ENCODE measurements at places on chromosomes 5 and 9. TPM values are rescaled to one million over a fixed set of nuclear protein-coding genes. Genes with fewer than 3 reads are reported as not detected.

EPB41L4A gene
- total RNA-seq = 17.9 TPM

DOLK gene
- total RNA-seq = 14.4 TPM

DNA sequence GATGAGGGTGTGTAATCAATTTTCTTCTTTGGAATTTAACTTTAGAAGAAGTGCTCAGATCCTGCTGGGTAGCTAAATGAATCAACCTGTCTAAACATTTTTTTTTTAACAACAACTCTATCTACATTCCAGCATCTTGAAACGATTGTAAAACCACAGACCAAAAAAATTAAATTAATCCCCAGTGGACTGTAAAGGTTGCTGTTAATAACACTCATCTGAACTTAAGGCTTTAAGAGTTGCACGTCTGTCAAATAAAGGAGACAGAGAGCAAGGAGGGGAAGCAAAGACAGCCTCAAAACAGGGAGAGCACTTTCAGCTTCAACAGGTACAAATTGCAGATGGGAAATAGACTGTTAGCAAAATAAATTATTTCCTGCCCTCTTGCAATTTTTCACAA, 548.5 kb downstream of the DTWD2 start:
- DNase-seq = no peak

GRCh38 chr5:156896546-156896945, 46.5 kb downstream of the PPP1R2B start:
- DNase-seq = no peak

DNA sequence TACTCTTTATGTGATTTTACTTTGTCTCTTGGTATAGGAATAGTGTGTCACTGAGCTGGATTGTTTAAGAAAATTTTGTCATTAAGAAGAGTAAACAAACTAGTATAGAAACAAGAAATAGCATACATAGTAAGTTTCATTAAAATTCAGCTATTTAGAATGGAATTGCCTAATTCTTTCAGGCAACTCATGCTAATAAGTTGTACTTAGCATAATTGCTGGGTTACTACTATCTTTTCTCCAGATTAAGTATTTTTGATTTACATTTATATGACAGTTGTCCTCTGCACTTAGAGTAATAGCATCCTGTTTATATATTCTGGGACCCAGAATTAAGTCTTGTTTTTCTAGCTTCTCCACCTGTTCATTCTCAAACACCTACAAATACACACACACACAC, 85.9 kb downstream of the PAM start:
- no peak for DNase-seq

DNA sequence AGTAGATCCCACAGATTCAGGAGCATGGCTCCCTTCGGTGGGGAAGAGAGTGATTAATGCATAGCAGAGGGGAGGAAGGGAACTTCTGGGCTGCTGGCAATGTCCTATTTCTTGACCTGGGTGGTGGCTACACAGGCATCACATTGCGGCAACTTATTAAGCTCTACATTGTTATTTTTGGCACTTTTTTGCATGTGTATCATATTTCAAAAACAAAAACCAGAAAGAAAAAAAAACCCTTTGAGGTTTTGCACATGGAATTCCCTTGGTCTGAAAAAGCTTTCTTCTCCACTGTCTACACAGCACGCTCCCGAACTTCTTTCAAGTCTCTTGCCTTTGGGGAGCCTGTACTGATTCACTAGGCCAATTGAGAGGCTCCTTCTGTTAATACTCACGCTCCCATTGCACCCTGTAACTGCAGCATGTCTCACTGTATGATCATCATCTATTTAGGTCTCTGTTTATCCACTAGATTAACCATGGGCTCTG, 25.1 kb downstream of the CEMIP2 start:
- DNase-seq = no peak

All from right atrium auricular region (tissue), 2 donors.